ENCODE measurements at places on chromosomes 12 and 14.

DNA sequence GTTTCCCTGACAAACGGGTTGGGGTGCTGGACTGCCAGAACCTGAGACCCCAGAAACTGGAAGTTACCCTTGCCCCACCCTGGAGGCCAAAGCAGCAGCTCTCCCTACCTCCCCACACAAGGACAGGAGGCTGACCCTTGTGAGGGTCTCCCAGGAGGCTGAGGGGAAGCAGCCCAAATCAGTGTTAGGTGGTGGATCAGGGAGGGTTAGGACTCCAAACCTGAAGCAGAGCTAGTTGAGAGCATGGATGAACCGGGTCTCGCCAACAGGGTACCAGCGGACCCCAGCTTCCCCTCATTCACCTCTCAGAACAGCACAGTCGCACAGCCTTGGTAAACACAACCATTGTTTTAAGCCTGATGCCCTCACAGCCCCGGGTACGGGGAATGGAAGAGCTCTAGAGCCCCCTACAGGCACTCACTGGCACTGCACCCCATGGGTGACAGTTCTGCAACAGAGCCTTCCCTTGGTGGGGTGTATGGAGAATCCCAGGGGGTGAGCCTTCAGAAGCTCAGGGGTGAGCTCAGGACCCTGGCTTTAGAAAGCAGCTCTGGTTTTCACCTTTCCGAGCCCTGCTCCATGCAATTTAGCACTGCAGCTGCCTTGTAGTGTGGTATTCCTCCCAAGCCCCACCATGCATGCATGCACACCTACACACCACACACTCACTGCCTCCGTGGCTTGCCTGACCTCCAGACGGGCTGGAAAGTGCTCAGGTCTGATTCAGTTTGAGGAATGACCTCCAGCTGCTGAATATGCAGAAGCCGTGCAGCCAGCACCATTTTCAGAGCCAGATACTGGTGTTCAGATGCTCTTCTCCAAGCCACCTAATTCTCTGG, 11.2 kb downstream of the ESRRB start:
- DNase-seq: no peak

GRCh38 chr12:99381992-99382391, 265.6 kb upstream of the GARIN6 start:
- DNase-seq: no peak

DNA sequence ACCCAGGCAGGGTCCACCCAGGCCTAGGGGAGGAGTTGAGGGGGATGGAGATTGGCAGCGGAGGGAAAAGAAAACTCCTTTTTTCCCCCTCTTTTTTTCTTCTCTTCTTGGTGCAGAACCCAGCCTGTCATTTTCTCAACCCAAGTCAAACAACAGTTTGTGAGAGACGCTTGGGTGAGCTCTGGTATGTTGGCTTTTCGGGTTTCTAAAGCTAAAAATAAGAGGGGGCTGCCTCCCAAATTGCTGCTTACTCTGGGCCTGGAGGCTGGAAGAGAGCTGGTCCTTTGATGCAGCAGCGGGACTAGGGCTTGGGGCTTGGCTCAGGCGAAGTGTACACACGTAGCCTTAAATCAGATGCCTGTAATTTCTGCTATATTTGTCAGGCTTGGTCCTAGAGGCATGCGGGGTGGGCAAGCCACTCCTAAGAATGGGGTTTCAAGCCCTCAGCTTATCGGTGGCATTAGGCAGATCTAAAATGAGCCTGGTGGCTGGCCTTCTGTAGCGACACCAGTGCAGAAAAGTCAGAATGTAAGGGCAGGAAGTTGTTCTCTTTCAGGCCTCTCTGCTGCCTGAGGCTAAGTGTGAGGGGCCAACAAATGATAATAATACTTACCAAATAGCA, 816 bp upstream of the SLC8A3 start:
- DNase-seq: no peak

DNA sequence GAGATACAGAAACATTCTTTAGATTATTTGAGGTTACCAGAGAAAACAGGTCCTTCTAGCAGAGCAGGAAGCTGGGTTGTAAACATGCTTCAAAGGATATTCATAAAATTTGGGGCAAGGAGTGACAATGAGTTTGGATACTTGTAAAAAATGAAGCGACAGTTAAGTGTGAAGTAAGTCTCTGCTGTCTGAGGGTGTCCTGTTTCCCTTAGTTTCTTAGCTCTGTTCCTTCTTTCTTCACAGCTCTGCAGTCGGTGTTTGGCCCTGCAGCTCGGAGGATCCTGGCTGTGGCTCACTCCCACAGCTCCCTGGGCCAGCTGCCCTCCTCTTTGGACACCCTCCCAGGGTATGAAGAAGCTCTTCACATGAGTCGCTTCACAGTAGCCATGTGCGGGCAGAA, 10.8 kb downstream of the TMEM52B start:
- no peak for DNase-seq

DNA sequence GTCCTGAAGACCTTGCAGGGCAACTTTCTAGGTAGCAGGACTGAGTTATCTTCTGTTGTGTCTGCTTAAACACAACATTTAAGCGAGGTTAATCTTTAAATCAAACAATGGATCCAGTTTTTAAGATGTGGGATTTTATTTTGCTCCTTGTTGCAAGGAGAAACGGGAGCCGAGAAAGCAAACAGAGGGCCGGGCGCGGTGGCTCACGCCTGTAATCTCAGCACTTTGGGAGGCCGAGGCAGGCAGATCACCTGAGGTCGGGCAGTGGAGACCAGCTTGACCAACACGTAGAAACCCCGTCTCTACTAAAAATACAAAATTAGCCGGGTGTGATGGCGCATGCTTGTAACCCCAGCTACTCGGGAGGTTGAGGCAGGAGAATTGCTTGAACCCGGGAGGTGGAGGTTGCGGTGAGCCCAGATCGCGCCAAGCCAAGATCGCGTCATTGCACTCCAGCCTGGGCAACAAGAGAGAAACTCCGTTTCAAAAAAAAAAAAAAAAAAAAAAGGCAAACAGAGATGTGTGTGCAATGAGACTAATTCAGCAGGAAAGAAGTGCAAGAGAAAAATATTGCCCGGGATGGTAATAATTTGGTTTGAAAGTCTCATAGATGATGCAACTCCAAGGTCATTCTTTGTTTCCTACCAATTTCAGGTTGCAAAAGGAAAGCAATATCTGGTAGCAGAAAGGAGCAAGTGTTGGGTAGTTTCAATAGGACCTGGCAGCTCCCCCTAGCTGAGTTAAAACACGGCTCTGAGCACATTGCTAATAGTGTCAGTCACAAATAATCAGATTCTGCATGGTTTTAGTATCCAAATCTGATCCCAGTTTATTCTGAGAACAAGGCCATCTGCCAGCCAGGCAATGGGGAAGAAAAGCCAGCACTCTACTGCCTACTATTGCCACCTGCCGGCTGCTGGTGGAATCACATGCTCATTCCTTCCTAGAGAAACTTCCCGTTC, 141.4 kb downstream of the PPM1H start:
- no peak for DNase-seq

DNA sequence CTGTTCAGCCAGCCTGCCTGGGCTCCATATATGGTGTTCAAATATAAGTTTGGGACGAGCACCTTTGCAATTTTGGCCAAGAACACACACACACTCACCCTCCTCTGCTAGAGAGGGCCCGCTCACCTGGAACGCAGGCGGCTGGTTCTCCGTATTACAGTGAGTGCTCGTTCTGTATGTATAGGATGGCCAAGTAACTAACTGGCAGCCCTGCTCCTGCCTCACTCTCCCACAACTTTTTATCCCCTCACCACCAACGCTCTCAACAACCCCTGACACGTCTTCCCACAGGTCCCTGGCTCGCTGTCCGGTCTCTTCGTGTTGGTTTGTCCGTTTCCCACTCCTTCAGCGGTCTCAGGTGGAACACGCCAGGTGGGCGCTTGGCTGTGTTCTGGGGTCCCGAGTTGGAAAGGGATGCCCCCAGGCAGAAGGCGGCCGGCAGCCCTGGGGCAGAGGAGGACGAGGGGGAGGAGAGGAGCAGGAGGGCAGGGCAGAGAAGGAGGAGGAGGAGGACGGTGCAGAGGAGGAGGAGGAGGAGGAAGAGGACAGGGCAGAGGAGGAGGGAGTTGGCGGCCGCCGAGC, 398 bp upstream of the MSRB3 start:
- DNase-seq: no peak

DNA sequence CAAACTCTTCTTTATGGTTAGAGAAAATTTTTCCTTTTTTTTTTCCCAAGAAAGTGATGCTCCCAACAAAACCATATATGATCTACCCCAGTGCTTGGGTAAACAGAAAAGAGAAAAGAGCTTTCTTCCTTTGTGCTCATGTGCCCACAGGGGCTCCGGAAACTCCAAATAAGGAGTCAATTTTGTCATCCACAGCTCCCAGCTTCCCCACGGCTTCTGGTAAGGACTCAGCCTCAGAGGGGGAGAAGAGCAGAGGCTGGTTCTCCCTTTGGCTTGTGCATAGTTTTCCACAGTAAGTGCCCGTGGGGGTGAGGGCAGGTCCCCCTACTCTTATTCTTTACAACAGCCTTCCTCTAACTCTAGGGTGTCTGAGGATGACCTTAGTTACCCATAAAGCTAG, 13.3 kb upstream of the RGS6 start:
- DNase-seq: no peak

GRCh38 chr14:50038398-50039119, 77.8 kb downstream of the VCPKMT start:
- DNase-seq: peak; percentile 58

DNA sequence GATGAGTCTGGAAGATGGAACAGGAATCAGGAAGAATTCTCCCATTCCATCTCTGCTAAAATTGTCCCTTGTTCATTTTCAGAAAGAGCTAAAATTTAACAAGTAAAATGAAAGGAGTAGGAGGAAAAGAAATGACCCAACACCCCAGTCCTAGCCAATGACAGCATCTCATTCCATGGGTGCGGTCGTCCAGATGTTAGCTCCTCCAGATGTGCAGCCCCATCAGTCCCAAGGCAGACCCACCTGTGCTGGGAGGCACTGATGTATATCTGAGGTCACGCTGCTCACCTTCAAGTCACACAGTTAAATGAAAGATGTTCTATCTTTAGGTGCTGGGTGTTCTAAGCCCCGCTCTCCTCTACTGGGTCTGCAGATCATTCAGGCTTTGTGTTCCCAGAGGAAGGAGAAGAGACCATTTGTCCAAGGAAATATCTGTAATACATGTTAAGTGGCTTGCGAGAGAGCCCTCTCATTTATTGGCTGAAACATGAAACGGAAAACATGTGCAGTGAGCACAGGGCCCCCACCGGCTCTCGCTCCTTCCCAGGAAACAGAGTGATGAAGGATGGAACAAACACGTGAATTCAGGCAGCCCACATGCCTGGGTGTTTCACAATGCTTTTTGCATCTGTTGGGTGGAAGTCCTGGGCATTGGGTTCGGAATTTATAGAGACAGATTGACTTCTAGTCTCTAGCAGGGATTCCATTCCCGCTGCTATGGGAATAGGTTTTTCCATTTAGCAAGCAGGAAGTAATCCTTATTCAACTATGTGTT, 294.6 kb downstream of the NUAK1 start:
- DNase-seq: no peak

DNA sequence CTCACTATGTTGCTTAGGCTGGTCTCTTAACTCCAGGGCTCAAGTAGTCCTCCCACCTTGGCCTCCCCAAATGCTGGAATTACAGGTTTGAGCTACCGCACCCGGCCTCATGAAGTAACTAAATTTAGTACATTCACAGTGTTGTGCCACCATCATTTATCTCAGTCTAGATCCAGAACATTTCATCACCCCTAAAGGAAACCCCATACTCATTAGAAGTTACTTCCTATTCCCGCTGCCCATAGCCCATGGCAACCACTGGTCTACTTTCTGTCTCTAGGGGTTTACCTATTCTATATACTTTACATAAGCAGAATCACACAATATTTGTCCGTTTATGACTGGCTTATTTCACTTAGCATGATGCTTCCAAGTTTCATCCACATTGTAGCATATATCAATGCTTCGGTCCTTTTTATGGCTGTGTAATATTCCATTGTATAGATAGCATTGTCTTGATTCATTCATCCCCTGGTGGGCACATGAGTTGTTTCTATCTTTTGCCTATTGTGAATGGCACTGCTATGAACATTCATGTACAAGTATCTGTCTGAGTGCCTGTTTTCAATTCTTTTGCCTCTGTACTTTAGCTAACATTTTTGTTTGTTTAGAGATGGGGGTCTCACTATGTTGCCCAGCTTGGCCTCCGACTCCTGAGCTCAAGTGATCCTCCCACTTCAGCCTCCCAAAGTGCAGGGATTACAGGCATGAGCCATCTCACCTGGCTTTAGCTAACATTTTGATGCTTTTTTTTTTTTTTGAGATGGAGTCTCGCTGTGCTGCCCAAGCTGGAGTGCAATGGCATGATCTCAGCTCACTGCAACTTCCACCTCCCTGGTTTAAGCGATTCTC, 10.2 kb upstream of the SH2B3 start:
- DNase-seq: no peak

DNA sequence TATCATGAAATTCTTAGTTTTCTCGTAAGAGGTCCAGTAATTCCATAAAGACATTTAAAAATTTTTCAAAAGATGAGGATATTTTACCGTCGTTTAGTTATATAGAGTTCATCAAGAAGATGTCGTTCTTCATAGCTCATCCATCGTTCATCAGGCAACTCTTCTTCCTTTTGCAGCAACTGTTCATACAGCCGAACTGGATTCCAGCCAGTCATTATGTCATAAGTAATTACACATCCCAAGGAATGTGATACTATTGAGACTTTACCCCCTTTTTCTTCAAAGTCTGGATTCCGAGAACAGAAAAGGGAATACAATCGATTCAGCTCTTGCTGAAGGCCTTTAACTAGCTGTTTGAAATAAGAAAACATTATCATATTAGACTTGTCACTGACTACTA, 90.3 kb downstream of the DDHD1 start:
- no peak for DNase-seq

DNA sequence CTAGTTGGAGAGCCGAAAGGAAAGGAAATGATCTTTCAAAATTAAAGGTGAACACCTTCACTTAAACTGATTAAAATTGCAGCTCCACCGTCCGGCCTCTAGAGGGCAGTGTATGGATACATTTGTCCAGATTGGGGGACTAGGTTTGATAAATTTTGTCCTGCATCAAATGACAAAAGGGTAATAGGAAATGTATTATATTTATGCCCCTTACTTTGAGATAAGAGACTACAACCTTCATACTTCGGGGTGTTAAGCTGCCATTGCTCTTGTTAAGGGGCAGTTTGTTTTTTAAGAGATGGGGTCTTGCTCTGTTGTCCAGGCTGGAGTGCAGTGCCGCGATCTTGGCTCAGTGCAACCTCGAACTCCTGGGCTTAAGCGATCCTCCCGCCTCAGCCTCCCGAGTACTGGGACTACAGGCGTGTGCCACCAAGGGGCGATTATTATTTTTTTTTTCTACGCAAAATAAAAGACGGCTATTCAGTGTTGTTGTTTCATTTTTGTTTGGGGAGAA, 818 bp upstream of the SUOX start:
- DNase-seq: no peak

DNA sequence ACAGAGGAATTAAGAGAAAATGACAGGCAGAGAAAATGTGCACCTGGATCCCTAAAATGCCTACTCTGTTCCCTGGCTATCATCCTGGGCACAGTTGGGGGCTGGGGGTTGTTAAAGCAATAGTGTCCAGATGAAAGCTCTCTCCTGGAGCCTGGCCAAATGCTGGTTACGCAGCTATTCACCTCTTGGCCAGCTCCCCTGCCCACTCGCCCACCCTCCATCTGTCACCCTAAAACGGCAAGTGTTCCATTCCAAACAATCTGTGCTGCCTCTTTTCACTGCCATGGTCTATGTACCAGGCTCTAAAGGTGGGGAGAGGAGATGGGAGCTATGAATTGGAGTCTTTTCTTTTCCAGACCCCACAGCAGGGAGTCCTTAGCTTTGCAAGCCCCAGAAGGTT, 24.7 kb upstream of the NPFF start:
- no peak for DNase-seq

- DNase-seq: no peak
These were observed 145.2 kb upstream of the TMCC3 start for GRCh38 chr12:94795520-94795919.

GRCh38 chr14:51084962-51085361, 9.9 kb downstream of the TRIM9 start:
- DNase-seq: no peak

GRCh38 chr12:18153826-18154225, 63.8 kb upstream of the RERGL start:
- no peak for DNase-seq
